Ascending aorta (tissue), 2 donors: ENCODE measurements at places on chromosomes 16 and 17.
A peak's percentile ranks its signal among the peaks of the same experiment; 100 is the strongest.

DNA sequence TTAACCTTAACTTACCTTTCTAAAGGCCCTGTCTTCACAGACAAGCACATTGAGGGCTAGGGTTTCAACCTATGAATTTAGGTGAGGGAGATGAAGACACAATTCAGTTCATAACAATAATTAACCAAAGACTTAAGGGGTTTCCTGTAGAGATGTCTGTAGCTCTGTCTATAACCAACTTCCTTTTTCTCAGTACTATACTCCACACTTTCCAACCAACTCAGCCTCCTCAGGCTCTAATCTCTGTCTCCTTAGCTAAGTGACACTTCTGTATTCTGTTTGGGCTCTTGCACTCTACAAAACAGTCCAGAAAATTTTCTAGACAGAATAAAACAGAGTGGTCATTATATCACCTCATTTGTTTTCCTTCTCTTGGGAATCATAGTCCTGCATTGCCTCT, 25.8 kb downstream of the CAPNS2 start:
- DNase-seq, result no peak

- no peak for DNase-seq
These were observed 238.4 kb downstream of the IRF8 start for GRCh38 chr16:86137359-86137758.

- peak; percentile 97 for DNase-seq
These were observed at the start of gene UBE2Z for GRCh38 chr17:48908047-48908843. Gene UBE2Z (plus strand): TSS chr17:48908407. CDS start chr17:48908504, 97 bp downstream.

- DNase-seq, result no peak
These were observed 8.2 kb downstream of the PGAP3 start for GRCh38 chr17:39679521-39680192.

GRCh38 chr17:8249621-8250500, 772 bp downstream of the PFAS start:
- DNase-seq, result no peak

DNA sequence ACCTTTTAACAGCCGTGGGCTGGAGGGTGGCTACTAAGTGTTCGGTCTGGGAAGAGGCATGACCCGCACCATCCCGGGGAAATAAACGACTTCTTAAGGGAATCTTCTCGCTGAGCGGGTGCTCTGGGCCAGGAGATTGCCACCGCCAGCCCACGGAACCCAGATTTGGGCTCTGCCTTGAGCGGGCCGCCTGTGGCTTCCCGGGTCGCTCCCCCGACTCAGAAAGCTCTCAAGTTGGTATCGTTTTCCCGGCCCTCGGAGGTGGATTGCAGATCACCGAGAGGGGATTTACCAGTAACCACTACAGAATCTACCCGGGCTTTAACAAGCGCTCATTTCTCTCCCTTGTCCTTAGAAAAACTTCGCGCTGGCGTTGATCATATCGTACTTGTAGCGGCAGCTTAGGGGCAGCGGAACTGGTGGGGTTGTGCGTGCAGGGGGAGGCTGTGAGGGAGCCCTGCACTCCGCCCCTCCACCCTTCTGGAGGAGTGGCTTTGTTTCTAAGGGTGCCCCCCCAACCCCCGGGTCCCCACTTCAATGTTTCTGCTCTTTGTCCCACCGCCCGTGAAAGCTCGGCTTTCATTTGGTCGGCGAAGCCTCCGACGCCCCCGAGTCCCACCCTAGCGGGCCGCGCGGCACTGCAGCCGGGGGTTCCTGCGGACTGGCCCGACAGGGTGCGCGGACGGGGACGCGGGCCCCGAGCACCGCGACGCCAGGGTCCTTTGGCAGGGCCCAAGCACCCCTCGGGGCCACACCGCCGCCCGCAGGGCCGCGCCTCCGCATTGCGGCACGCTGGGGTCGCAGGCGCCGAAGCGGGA, 3.6 kb upstream of the CBX4 start:
- DNase-seq, result no peak

GRCh38 chr16:77443357-77444146, 8.7 kb upstream of the ADAMTS18 start:
- DNase-seq, result no peak

GRCh38 chr17:2889256-2889655, 93.0 kb downstream of the RAP1GAP2 start:
- DNase-seq, result no peak

DNA sequence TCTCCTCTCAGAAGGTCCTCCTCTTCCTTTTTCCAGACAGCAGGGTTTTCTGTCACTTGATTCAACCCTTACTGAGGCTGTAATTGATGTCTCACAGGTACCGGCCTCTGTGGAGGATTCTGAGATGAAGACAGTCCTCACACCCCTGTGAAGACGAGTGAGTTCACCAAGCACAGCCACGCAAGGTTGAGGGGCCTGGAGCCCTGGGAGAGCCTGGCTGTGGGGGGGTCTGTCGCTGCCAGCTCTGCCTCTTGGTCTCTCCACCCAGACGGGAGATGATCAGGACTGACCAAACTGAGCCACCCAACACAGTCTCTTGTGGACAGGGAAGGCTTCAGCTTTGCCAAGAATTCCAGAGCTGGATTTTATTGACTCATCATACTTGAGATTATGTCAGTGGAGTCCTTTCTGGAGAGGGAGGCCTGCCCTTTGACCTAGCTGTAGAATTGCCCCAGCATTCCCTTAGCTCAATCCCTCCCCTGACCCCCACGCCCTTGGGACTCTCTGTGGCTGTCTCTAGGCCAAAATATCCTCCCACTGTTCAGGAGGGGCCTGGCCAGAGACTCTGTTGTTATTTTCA, 51.1 kb upstream of the CRHR1 start:
- no peak for DNase-seq

- DNase-seq, result no peak
These were observed 10.1 kb upstream of the STAC2 start for GRCh38 chr17:39235555-39236449.

DNA sequence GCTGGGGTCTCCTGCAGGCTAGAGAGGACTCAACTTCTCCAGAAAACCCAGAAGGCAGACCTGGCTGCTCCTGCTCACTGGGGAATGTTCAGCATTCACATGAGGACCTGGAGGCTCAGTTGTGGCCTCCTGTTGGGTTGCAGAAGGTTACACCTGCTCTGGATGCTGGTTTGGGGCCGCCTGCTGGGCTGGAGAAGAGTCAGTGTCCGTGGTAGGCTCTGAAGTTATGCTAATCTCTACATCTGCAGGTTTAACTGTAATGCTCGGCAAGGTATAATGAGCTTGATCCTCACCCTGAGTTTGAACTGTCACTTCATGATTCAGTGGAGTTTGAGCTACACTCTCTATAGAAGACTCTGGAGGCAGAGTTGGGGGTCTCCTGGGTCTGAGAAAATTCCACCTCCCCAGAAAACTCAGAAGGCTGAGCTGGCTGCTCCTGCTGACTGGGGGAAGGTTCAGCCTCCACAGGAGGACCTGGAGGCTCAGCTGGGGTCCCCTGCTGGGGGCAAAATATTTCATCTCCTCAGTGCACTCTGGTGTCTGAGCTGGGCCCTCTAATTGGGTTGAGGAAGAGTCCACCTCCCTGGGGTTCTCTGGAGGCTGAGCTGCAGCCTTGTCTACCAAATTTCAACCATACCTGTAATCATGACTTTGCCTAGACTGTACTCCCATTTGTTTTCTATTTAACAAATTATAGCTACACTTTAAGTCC, 23.5 kb downstream of the RDM1 start:
- DNase-seq, result no peak

GRCh38 chr16:78321620-78322360, 222.3 kb downstream of the WWOX start:
- no peak for DNase-seq

GRCh38 chr17:48505788-48506187, 25.0 kb downstream of the HOXB1 start:
- DNase-seq, result no peak

- DNase-seq, result peak; percentile 79
These were observed 4.0 kb upstream of the RPL38 start for GRCh38 chr17:74199306-74200092.

GRCh38 chr17:82864713-82865248, 25.0 kb upstream of the ZNF750 start:
- DNase-seq, result no peak

DNA sequence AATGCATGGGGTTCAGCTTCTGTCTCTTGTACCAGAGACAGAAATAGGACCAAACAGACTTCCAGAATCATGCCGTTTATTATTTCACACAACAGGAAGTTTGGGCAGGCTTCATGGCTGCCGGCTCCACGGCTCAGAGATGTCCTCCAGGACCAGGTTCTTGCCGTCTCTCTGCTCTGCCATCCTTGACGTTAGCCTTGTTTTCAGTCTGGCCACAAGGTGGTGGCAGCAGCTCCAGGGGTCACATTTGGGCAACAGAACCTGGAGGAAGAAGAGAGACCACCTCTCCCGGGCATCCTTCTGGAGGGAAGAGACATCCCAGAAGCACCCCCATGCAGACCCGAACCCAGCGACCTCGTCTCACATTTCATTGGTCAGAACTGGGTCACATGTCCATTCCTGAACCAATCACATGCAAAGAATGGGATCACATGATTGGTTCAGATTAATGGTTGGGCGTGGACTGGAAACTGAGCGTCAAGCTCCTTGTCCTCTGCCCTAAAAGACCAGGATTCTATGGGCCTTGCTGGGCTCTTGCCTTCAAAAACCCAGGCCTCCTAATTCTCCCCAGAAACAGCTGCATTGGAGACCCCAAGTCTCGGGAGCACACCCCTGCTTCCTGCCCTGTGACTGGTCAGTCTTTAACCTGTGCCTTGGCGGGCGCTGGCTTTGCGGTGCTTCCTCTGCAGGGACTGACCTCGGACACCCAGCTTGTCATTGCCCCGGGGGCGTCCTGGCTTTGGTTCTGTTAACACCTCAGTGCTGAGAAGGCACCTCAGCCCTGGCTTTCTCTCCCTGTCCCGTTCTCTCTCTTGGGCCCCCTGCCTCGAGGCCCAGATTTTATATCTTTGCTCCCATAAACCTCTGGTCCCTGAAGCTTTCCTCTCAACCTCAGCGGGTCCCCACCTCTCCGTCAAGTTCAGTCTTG, 63.3 kb downstream of the IRF8 start:
- no peak for DNase-seq

GRCh38 chr17:8408371-8408770, 10.7 kb upstream of the RNF222 start:
- no peak for DNase-seq

DNA sequence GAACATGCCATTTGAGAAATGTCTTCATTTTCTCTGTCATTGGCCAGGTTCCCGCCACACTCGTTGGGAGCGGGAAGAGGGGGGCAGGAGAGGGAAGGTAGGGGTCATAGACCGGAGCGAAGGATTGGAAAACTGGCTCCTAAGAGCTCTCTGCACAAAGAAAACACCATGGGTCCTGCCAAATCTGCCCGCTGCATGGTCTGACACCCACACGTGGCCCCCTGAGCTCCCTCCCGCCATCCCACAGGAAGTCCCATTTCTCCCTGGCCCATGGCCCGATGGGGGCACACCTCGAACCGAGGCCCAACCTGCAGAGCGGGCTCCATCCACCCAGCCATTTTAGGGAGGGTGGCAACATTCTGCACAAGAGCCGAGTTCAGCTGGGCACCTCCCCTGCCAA, 159.6 kb downstream of the SALL1 start:
- DNase-seq, result no peak

DNA sequence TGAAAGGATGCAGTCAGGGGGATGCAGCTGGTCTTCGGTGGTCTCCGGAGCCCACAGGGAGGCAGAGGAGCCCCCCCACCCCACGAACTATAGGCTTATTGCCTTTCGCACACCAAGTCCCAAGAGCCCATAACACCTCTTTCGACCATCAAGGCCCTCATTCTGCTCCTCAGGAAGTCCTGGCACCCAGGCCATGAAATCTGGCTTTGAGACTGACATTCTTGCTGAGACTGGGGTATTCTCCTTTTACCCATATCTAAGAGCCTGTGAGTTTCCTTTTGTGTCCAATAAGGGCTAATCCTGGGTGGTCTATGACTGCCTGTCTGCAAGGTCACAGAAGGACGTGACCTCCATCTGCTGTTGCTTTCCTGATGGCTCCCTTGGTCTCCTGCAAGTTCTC, 6.4 kb upstream of the ARL4D start:
- DNase-seq, result no peak

- peak; percentile 91 for DNase-seq
These were observed at the start of gene TUBG2 for GRCh38 chr17:42659079-42659931. Gene TUBG2 (plus strand): TSS chr17:42659284. CDS start chr17:42659504, 220 bp downstream.

GRCh38 chr16:86786994-86787393, 208.6 kb downstream of the FOXL1 start:
- DNase-seq, result no peak

DNA sequence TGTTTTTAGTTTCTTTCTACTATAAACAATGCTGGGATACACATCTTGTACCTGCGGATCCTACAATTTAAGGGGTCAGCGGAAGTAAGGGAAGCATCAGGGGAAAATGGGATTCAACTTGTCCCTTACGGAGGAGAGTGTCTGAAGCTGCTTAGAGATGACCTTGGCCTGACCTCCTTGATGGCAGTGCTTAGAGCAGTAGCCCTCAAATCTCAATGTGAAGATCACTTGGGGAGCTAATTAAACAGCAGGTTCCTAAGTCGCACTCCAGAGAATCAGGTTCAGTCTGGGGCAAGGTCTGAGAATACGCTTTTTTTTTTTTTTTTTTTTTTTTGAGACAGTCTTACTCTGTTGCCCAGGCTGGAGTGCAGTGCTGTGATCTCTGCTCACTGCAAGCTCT, 9.6 kb upstream of the METTL16 start:
- no peak for DNase-seq

GRCh38 chr16:84207879-84208278, 16.9 kb downstream of the ADAD2 start:
- no peak for DNase-seq
